ENCODE measurements at places on chromosomes 7 and 10.

GRCh38 chr7:3063016-3063753, 19.5 kb upstream of the CARD11 start:
- peak; percentile 46 for DNase-seq

- DNase-seq: no peak
Observed at GRCh38 chr10:28721318-28721951, 44.1 kb downstream of the BAMBI start.

DNA sequence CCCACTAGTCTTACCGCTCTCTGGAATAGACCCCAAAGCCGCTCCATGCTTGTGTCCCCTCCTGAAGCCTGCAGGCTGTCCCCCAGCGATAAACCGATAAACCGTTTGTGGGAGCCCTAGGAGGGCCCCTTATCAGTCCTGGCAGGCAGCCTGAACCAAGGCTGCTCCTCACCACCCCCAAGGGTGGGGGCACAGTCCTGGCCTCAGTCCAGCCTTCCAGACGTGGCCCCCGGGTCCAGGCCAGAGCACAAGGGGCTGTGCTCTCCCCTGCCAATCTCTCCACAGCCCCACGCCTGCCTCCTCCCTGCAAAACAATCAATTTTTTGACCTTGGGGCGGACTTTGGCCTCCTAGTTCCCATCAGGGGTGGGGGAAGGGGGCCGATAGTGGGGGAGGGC, at the start of gene TFR2:
Gene TFR2, minus strand, starts transcription at position 90 of the 397 bp plus-strand sequence. Its CDS starts 43 bp downstream, at position 47.
- no peak for DNase-seq

DNA sequence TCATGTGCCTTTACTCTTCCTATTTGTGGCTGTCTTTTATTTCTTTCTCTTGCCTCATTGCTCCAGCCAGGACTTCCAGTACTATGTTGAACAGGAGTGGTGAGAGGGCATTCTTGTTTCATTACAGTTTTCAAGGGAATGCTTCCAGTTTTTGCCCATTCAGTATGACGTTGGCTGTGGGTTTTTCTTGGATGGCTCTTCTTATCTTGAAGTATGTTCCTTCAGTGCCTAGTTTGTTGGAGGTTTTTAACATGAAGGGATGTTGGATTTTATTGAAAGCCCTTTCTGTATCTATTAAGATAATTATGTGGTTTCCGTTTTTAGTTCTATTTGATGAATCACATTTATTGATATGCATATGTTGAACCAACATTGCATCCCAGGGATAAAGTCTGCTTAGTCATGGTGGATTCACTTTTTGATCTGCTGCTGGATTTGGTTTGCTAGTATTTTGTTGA, 96.8 kb downstream of the GLCCI1 start:
- no peak for DNase-seq

- no peak for DNase-seq
Observed at GRCh38 chr10:124462348-124462695, 699 bp downstream of the LHPP start.

DNA sequence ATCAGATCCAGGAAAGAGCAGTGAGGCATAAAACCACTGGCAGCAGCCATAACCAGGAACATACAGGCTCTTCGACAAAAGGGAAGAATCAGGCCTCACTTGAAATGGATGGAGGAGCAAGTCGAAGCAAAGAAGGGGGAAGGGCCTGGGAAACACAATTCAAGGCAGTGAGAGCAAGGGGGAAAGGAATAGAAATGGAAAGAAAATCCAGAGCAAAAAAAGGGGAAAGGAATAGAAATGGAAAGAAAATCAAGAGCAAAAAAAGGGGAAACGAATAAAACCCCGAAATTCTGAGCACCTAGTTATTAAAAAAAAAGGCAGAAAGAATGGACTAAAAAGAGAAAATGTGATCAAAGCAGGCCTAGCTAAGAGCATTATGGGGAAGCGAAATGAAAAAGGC, 24.1 kb upstream of the PRKAR2B start:
- no peak for DNase-seq

GRCh38 chr7:158442260-158442659, 145.4 kb downstream of the PTPRN2 start:
- no peak for DNase-seq

- no peak for DNase-seq
Observed at GRCh38 chr10:52423369-52423768, 109.3 kb downstream of the DKK1 start.

DNA sequence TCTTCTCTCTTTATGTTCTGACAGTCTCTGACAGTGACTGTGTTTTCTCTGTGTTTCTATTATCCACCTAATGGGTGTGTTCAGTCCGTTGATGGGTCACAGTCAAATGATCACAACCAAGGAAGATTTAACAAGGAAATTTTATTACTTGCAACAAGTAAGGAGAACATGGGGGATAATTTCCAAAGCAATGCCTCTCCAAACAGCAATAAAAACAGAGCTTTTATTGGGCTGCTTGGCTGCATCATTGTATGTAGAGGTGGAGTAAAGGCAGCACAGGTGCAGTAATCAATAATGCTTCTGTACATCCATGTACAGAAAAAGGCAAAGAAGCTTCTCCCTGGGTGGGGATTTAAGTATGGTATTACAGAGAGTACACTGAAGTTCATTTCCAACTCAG, 1525.6 kb downstream of the REEP3 start:
- no peak for DNase-seq

GRCh38 chr10:123962756-123963530, 71.3 kb upstream of the CPXM2 start:
- DNase-seq: no peak

- no peak for DNase-seq
Observed at GRCh38 chr7:69211739-69212138, 386.5 kb upstream of the AUTS2 start.

DNA sequence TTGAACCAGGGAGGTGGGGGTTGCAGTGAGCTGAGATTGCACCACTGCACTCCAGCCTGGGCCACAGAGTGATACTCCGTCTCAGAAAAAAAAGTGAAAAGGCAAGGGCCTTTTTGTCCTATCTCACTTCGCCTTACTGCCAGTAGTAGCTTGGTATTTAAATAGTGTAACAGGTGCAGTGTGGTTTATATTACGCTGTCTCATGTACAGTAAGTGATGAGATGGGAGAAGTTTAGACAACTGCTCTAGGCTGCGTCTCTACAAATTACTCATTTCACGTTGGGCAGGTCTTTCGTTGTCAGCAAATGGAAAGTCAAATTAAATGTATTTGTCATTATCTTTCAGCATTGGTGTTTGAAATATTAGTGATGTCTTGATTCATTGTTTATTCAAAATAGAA, 15.5 kb upstream of the PFKFB3 start:
- no peak for DNase-seq

- no peak for DNase-seq
Observed at GRCh38 chr10:70492786-70493659, 14.5 kb downstream of the PALD1 start.

- no peak for DNase-seq
Observed at GRCh38 chr10:71712572-71713134, 6.9 kb downstream of the C10orf105 start.

DNA sequence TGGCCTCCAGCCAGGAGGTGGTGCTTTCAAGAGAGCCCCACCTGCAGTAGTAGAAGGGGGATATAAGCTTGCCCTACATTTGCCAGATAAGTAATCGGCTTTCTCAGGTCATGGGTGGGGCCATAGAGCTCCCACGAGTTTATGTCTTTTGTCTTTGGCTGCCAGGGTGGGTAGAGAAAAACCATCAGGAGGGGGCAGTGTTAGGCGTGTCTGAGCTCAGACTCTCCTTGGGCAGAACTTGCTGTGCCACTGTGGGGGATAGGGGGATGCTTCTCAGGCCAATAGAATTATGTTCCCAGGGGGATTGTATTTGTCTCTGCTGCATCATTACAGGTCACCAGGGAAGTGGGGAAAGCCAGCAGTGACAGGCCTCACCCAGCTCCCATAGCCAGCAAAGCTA, 12.3 kb upstream of the MRPS33 start:
- DNase-seq: no peak

- DNase-seq: no peak
Observed at GRCh38 chr7:127935847-127936376, 95.3 kb downstream of the LRRC4 start.

DNA sequence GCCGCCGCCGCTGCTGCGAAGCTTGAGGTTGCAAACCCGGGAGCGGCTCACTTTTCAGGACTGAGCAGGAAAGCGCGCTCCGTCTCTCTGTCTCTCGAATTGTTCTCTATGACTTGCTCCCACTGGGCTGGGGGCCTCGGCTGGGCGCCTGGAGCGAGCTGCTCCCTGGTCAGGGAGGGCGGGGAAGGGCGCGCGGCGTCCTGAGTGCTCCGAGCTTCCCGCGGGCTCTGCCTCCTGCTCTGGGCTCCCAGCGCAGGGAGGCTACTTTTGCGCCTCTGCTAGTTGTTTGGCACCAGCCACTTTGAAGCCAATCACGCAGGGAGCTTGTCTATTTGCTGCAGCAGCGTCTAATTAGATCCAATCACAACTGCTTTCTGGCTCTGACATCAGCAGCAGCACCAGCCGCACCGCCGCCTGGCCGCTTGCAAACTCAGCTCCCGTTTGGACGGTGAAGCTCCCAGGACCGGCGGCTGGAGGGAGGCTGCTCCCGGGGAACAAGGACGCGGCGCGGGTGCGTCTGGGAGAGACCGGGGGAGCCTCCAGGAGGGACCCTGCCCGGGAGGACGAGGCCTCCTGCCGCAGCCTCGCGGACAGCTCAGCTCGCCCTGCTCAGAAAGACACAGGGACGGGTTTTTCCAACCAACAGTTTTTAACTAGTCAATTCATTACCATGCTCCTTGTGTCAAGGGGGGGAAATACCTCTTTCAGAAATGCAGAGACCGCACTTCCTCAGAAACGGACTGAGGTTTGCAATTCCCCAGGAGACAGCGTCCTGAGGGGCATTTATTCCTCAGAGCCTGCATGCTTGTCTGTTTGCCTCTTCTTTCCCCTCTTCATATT, at the start of gene ADARB2:
Gene ADARB2, minus strand, starts transcription at position 304 of the 840 bp plus-strand sequence.
- no peak for DNase-seq

DNA sequence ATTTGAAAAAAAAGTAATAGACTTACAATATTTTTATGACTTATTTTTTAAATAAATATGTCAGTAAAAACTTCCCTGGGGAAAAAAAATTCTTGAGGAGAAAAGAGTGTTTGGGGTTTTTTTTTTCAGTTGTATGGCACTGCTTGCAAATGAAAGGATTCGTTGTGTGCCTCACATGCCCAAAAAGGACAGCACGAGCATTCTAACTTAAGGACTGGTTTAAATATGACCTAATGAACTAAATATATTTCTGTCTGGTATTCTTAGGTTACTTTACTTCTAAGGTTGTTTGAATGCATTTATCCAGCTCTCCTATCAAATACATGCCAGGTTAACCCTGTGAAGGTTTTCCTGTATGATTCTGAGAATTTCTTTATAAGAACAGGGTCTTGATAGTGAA, 988 bp upstream of the CD36 start:
- no peak for DNase-seq

DNA sequence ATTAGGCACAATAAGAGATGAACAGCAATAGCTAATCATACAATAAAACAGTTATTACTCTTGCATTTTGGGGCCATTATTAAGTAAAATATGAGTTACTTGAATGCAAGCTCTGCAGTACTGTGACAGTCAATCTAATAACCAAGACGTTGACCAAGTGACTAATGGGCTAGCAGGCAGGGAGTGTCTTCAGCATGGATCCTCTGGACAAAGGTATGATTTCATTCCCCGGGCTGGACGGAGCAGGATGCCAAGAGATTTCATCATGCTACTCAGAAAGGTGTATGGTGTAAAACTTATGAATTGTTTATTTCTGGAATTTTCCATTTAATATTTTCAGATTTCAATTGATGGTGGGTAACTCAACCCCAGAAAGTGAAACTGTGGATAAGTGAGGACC, 80.9 kb downstream of the SHH start:
- no peak for DNase-seq

DNA sequence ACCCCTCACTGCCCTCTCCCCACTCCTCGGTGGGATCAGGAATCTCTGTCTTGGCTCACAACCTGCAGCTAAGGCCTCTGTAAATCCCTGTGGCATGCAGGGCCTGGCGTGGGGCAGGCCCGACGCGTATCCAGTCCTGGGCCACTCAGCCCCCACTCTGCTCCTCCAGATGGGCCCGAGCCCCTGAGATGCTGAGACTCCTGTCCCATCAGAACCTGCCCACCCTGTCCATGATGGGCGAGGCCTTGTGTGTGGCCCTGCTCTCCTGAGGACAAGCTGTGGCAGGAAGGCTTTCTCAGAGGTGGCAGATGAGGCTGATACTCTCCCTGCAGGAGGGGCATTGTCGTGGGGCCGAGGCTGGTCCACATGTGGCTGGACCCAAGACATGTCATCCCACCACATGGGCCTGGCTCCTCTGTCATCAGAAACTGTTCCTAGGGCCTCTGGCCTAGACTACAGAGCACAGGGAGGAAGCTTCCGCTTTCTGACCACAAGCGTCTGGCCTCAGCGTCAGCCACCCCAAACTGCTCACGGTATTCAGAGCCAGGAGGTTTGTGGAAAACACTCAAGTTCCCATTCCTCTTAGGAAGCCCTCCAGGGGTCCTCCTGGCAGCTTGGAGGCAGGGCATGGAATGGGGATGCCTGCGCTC, 6.0 kb downstream of the ALOX5 start:
- no peak for DNase-seq

DNA sequence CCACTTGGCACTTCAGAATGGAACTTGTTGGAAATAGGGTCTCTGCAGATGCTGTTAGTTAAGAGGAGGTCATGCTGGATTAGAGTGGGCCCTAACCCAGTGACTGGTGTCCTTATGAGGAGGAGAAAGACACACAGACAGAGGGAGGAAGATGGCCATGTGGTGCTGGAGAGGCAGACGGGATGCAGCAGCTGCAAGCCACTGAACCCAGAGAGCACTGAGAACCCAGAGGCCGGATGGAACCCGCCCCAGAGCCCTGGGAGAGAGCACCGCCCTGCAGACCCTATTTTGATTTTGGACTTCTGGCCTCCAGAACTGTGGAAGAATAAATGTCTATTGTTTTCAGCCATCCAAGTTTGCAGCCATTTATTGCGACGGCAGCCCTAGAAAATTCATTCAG, 58.0 kb upstream of the EBF3 start:
- no peak for DNase-seq

GRCh38 chr7:158284617-158285382, 302.8 kb downstream of the PTPRN2 start:
- no peak for DNase-seq

DNA sequence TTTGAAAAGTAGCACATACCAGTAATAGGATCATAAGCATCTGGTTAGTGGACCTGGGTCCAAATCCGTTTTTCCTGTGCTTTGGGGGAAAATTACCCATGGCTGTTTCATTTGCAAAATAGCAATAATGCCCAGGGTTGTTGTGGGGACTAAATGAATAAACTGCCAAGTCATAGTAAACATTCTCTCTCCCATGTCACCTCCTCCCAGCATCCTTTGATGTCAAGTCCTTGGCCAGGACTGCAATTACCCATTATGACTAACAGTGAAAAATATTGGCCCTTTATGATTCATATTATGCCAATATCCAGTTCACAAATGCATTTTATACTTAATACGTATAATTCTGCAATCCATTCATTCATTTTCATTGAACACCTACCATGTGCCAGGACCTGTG, 23.0 kb downstream of the TOMM7 start:
- DNase-seq: no peak

- no peak for DNase-seq
Observed at GRCh38 chr7:74294191-74294998, 5.2 kb downstream of the CLIP2 start.

- no peak for DNase-seq
Observed at GRCh38 chr7:108284349-108285002, 154.3 kb upstream of the LAMB4 start.

- DNase-seq: no peak
Observed at GRCh38 chr7:31146030-31146429, 93.9 kb downstream of the ADCYAP1R1 start.

Measured in stimulated activated CD8-positive, alpha-beta memory T cell treated with anti-CD3 and anti-CD28 coated beads, Interleukin-7, amount 100 ng/mL, for 24 hours (primary cell).